ENCODE measurements at places on chromosomes 5 and 9.

- DNase-seq, result no peak
Observed at GRCh38 chr9:12954441-12954840, 179.6 kb downstream of the LURAP1L start.

GRCh38 chr9:107086460-107086859 lies 196.6 kb upstream of the RAD23B start:
- no peak for DNase-seq

DNA sequence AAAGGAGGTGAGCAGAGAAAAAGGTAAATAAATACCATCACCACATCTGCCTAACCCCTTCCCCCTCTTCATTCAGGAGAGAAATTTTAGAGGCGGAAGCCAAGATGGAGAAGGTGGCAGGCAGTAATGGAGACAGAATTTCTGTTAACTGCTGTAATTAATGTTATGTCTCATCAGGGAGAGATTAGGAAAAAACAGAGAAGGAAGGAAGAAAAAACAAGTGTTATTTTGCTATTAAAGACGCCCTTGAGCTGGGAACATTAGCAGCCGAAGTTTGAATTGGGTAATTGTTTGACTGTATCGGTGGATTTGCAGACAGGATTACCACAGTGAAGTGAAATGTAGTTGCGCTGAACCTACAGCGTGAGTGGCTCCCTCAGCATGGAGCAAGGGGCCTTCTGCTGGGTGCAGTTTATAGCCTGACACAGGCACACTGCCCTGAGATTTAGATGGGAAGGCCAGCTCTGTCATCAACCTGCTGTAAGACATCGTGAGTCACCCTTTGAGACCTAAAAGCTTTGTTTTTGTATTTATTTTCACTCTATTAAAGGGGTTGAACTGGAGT lies 136.3 kb downstream of the ASTN2 start:
- DNase-seq, result no peak

DNA sequence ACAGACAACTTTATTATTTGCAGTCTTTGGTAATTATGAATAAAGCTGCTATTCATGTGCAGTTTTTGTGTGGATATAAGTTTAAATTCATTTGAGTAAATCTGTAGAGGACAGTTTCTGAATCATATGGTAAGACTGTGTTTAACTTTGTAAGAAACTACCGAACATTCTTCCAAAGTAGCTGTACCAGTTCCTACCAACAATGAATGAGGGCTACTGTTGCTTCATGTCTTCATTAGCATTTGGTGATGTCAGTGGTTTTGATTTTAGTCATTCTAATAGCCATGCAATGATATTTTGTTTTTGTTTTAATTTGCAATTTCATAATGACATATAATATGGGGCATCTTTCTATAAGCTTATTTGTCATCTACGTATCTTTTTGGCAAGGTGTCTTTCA lies 501.3 kb upstream of the RORB start:
- no peak for DNase-seq

- no peak for DNase-seq
Observed at GRCh38 chr9:2263665-2264064, 248.5 kb downstream of the SMARCA2 start.

GRCh38 chr9:35828716-35829083 lies at the start of gene FAM221B:
Gene FAM221B (minus strand): TSS chr9:35828732. CDS start chr9:35826161, 2,571 bp downstream.
- DNase-seq, result no peak

GRCh38 chr5:157606046-157606445 lies 30.5 kb upstream of the ADAM19 start:
- no peak for DNase-seq

DNA sequence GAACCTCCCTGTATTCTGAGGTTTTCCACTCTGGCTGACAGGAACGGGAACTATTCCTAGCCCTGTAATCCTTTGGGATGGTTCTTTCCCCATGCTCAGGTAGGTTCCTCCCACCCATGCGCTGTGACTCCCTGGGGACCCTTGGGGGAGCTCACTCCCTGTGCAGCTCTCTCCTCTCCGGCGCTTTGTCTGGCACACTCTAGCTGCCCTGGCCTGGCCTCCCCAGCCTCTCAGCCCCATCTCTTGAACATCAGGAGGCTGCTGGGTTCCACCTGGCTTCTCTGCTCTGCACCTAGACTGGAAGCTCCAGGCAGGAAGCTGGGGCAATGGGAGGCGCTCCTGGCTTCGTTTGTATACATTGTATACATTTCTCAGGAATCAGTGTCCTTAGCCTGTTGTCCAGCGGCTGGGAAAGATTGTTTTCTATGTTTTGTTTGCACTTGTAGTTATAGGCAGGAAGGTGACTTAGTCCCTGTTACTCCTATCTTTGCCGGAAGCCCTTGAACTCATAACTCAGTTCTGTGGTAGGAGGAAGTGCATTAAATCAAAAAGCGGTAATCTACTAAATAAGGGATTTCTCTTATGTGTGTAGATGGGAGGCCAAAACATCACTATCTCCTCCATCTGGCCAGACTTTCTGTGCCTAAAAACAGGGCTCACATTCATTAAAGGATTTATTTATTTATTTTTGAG lies 20.4 kb downstream of the SLC25A25 start:
- DNase-seq, result no peak

DNA sequence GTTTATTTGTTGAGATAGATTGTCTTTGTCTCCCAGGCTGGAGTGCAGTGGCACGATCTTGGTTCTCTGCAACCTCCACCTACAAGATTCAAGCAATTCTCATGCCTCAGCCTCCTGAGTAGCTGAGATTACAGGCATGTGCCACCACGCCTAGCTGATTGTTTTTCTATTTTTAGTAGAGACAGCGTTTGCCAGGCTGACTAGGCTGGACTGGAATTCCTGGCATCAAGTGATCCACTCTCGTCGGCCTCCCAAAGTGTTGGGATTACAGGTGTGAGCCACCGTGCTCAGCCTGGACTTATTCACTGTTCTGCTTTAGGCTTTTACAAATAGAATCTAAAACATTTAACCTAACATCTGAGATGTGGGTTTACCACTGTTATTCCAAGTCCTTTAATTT lies 91.3 kb downstream of the COMMD10 start:
- no peak for DNase-seq

GRCh38 chr5:142680605-142681259 lies 5.2 kb downstream of the FGF1 start:
- DNase-seq, result no peak

GRCh38 chr5:125032286-125032685 lies 285.8 kb upstream of the ZNF608 start:
- DNase-seq, result peak; percentile 36

GRCh38 chr9:136848393-136849037 lies 694 bp upstream of the PHPT1 start:
- DNase-seq, result no peak
